ENCODE measurements at places on chromosomes 4 and X. TPM values are rescaled to one million over a fixed set of nuclear protein-coding genes. Genes with fewer than 3 reads are reported as not detected.

The SYN1 gene
- 4.4 TPM for polyA plus RNA-seq

GRCh38 chrX:123924186-123924585 is 37.3 kb upstream of the STAG2 start:
- DNase-seq, result peak; percentile 28

The AFF2 gene
- 4.2 TPM for polyA plus RNA-seq

- no peak for DNase-seq
Observed at GRCh38 chrX:13898083-13898482, 81.2 kb upstream of the GPM6B start.

Measured in renal pelvis (tissue), 12 donors.